ENCODE measurements at places on chromosomes 4 and X. TPM values are rescaled to one million over a fixed set of nuclear protein-coding genes. Genes with fewer than 3 reads are reported as not detected.

Gene SLC39A8
- 13.4 TPM for total RNA-seq

Gene FMR1NB
- total RNA-seq = not detected

Gene CXorf65
- total RNA-seq = not detected

Gene HERC3
- total RNA-seq = 27.1 TPM

DNA sequence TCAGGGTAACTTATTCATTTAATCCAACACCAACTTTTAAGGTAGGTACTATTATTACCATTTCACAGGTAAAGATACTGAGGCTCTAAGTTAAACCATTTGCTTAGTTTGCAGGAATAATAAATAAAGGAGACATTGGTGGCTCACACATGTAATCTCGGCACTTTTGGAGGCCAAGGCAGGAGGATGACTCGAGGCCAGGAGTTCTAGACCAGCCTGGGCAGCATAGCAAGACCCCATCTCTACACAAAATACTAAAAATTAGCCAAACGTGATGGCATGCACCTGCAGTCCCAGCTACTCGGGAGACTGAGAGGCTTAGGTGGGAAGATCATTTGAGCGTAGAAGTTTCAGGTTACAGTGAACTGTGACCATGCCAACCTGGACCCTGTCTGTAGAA lies 37.7 kb downstream of the SULT1E1 start:
- peak; percentile 22 for DNase-seq
